ENCODE measurements at places on chromosomes 3 and 15.

- DNase-seq = no peak
Measured at GRCh38 chr15:23402140-23402539, 44.9 kb downstream of the GOLGA6L2 start.

GRCh38 chr3:50299929-50300680 lies 900 bp upstream of the HYAL3 start:
- peak; percentile 86 for DNase-seq

DNA sequence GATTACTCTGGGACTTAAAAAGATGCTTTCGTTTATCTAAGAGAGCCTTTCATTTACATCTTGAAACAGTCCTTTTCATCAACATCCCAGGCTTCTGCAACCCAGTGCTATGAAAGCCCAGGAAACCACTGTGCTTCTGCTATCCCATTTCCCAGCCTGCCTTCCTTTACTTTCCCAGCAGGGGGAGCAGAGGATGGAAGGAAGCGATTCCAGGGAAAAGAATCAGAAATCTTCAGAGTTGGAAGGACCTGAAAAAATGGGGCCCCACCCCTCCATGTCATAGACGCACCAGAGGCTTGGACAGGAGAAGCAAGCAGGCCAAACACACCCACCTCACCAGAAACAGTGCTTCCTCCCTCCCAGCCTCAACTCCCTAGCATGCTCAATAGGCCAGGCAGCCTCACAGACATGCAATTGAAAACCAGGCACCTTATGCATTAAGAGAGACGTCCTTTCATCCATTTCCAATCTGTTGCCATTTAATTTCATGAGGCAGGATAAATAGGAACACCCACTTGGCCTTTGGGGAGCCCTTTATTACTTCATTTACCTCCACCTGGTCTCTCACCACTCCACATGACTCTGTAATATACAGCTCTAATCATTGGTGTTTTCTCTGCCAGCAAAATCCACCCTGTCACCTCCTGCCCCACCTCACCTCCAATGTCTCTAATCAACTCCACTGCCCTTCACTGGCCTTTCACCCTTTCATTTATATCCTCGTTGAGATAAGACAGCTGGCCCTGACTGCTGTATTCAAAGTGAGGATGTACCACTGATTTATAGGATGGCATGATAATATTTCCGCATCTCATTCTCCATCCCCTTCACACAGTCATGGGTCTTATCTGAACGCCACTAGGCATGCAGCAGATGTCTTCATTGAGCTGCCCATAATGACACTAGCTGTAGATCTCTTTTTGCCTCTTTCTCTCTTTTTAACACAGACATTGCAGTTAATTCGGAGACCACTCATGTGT lies 583.9 kb downstream of the NTRK3 start:
- no peak for DNase-seq

GRCh38 chr3:115930922-115931321 lies 307.6 kb downstream of the GAP43 start:
- no peak for DNase-seq

- DNase-seq = no peak
Measured at GRCh38 chr15:29962407-29962806, 120.3 kb upstream of the GOLGA8J start.

- DNase-seq = no peak
Measured at GRCh38 chr3:9105421-9105820, 142.1 kb upstream of the RAD18 start.

All from inflammatory macrophage treated with lipopolysaccharide for 4 hours (primary cell).